ENCODE measurements at places on chromosomes 2 and 18.
A peak's percentile ranks its signal among the peaks of the same experiment; 100 is the strongest.

DNA sequence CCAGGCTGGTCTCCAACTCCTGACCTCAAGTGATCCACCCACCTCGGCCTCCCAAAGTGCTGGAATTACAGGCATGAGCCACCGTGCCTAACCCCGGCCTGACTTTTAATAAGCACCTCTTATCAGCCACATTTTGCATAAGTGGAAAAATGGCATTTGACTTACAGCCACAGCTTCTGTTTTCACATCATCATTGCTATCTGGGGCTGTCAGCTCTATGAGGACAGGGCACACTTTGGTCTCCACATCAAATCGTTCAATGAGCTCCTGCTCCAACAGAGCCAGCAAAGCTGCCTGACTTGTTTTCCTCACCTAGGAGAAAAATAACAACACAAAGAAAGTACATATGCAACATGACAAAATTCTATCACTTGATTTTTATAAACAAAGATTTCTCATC is 26.4 kb downstream of the PPP4R1 start:
- no peak for DNase-seq

GRCh38 chr2:70425682-70426301 is 123.9 kb upstream of the FAM136A start:
- no peak for DNase-seq

- DNase-seq = no peak
Observed at GRCh38 chr2:27143285-27143684, 4.1 kb upstream of the PRR30 start.

- no peak for DNase-seq
Observed at GRCh38 chr2:237862528-237862895, 3.1 kb downstream of the RAMP1 start.

DNA sequence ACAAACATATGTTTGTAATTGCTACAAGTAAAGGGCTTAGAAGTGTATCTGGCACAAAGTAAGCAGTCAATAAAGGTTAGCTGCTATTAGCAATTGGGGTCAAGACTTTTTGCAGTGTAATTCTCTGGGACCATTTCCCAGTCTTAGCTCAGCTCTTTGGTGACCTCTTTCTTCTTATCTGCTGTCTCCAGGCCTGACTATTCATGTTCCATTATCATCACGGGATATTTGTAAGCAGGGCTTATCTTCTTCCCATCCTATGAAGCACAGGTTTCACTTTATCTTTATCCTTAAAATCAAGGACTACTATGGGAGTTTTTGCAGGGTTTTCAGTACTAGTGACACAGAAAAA is 131.7 kb downstream of the DOCK10 start:
- DNase-seq = no peak

GRCh38 chr2:152618193-152618564 is 99.1 kb downstream of the PRPF40A start:
- DNase-seq = no peak

- DNase-seq = no peak
Observed at GRCh38 chr2:103773884-103774283, 1012.1 kb downstream of the TMEM182 start.

DNA sequence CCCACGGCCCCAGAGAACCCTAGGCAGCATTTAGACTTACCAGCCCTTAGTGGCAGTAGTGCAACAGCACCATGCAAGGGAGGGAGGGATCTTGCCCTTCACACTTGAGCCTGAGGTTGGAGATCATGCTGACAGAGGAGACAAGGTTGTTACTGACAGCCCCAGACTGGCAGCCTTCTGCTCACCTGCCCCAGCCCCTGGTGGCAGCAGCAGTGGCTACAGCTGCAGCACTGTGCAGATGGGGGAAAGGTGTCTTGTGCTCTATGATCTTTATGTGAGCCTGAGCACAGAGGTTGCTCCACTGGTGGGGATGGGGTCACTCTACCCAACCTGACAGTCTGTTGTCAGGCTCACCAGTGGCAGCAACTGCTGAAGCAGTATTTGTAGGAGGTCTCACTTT is 501.2 kb upstream of the LRRTM4 start:
- no peak for DNase-seq

DNA sequence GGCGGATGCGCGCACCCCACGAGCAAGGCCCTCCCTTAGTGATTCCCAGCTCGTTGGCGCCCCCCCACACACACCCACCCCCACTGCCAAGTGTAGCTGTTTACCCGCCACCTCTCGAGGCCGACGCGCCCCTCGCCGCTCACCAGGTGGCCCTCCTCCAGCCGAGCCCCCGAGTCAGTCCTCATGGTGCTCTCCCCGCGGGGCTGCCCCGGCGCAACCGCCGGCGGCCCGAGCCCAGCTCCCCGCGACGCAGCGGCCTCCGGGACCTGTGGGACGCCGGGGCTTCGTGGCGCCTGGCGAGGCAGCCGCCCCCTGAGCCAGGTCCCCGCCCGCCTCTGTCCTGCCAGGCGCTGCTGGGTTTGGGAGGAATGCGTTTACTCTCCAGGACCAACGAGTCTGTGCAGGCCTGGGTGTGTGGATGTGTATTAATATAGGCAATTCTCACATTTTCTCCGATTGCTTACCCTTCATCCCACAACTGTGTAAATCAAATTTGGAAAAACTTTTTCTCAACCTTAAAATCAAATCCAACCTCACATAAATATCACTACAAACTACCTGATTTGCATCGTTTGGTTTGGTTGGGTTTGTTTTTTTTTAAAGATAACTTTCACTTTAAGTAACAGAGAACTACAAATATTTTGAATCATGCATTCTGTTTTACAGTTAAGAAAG is at the start of gene TMEM237:
TMEM237 (minus strand) TSS at position 288 of the 675 bp plus-strand sequence; CDS start at position 185, 103 bp downstream.
- DNase-seq = peak; percentile 41

- DNase-seq = peak; percentile 9
Observed at GRCh38 chr2:63888490-63889402, 47.0 kb downstream of the UGP2 start.

DNA sequence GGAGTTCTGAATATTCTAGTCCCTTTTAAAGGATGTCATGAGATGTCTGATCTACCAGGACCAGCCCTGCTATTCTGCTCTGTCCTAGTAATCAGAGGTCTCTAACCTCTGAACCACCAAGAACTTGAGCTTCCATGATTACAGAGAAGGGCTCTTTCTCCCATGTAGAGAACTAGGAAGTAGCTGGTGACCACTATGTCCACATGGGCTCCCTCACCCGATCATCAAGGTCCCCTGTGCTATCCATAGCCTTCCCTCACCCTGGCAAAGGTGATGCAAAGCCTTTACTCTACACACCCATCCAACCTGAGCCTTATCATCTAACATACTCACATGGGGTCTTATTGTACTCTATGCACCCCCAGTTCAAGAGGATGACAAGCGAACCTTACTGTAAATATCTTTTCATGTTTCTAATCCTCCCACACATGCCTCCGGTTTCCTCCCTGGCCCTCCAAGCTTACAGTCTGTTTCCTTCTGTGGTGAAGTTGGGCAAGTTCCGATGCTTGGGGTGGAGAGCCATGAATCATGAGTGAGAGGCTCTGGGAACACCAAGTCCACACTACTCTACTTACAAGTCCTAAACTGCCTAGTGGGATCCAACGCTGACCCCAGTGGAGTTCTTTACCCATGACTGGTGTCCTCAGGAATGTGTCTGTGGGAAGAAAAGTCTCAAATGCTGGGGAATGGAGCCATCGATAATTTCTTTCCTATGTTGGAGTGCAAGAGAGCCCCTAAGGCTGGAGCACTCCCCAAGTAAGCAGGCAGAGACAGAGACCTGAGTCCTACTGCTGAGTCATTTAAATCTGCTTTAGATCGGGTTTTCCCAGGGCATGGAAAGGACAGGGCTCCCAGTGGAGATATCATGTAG is 73.3 kb upstream of the KLF7 start:
- peak; percentile 15 for DNase-seq

GRCh38 chr2:49255409-49255971 is 101.2 kb upstream of the FSHR start:
- no peak for DNase-seq

GRCh38 chr2:138132108-138132507 is 167.8 kb downstream of the HNMT start:
- DNase-seq = no peak

DNA sequence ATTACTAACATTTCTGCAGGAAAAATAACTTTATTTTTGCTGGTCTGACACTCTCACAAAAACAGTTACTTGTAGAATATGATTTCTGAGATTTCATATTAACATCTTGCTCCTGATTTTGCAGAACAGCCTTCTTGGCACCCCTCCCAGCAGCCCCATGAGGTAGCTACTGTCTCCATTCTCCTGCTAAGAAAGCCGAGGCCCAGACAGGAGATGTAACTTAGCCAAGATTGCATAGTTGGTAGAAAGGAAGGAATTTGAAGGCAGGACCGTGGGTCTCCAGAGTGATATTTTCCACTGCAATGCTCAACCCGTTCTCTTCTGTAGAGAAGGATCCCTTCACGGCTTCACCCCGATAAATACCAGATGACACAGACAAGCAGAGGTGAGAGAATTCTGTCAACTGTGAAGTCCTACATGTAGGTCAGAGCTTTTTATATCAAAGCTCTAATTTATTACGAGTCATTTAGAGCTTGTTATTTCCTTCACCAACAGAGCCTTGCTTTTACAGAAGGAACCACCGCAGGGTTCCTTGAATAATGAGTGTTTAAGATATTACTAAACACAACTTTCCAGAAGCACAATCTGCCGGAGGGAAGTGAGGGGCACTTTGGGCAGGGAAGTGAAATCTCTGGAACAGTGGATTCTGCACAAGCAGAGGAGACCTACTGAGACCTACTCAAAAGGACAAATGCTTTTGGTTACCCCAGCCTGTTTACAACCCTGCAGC is 48.0 kb upstream of the MYCN start:
- no peak for DNase-seq

DNA sequence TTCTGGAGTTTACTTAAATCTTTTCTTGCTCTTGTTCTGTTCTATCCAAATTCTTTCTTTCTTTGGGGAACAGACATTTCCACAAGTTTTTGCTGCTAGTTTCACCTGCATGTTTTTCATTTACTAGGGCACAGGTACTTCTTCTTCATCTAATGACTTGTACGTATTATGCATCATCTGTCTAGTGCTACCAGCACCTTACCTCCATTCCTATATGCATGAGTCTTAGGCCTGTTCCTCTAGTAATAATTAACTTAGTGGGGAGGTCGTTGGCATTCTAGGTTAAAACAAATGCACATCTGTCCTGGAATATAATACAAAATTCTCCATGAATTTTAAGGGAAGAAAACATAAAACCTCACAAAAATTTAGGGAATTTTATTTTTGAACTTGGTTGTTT is 164.5 kb upstream of the STON1 start:
- no peak for DNase-seq

GRCh38 chr18:79515944-79516351 is 120.2 kb downstream of the NFATC1 start:
- DNase-seq = no peak

DNA sequence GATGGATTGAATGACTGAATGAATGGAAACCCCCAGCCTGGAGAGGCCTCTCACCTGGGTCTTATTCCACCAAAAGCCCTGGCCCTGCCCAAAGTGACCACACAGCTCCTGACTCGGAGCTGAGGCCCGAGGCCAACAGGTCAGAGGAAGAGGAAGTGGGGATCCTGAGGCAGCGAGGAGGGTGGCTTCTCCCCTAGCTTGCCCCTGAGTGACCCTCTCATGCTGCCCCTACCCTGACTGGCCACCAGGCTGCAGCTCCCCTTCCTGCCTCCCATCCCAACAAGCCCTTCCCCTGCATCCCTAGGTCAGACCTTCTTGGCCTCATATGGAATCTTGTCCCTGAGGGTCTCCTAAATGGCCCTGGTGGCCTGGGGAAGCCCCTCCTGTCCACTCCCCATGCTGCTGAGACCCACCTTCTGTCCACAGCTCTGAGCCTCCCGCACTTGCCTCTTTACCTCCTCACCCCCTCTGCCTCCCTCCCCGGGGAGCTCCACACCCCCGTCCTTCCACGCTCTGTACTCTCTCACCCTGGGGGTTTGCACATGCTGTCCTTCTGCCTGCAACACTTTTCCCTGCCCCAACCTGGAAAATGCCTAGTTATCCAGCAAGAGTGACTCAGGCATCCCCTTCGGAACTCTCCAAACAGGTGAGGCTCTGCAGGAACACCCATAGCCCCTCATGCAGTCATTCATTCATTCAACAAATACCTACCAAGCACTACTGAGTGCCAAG is 134.8 kb upstream of the HDAC4 start:
- no peak for DNase-seq

DNA sequence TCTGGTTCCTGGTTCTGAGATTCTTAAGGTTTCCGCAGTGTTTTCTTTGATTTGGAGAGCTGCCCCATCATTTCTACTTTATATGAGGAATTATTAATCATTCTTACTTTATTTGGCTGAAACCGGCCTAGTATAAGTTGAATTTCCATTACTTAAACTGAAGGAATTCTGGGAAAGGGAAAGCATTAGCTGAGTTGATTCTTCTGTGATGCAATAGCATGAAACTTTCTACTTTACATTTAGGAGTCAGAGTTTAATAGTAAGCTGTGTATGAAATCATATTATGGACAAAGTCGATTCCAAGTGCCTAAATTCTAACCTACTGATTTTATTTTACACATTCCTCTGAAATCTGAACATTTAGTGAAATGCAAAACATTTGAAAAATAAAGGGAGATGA is 1269.7 kb upstream of the ZEB2 start:
- DNase-seq = no peak

DNA sequence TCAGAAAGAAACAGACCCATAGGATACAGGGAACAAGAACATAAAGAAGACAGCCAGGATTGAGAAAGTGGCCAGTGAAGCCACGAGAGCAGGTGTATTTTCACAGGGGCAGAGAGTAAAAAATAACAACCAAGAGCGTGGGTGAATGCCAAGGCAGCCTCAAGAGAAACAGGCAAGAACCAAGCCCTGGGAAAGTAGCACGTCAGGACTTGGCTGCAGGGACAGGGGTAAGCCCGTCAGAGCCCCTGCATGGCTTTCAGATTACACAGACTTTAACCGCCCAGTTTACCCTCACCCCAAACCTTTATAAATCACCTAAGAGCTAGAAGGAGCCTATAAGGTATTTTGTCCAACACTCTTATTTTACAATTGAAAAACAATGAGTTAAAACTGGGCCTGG is 43.7 kb downstream of the ARL4C start:
- no peak for DNase-seq

- DNase-seq = no peak
Observed at GRCh38 chr2:142574388-142574787, 303.1 kb upstream of the KYNU start.

GRCh38 chr2:20755132-20755800 is 67.6 kb downstream of the LDAH start:
- DNase-seq = no peak

DNA sequence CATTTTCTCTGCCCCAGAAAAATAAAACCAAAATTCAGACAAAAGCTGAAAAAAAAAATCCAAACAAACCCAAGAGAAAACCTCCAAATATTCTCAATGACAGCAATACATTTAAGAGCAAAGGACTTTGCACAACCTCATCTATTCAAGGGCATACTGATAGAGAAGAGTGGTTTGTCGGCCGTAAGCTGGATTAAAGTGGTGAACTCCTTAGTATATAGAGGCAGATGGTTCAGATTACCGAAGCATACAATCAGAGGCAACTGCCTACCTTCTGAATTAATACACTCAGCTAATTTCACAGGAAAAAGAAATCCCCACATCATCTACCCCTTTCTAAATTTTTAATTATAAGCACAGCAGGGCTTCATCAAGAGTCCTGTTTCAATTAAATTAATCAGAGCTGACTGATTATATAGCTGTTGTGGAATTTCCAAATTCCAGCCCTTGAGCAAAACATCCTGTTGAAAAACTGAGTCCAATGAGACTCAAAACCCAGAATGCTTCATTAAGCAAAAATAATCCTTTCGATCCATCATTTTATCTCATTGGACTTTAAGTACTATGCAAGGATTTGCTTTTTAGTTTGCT is at the start of gene CPLX4:
CPLX4 (minus strand) TSS at position 190 of the 591 bp plus-strand sequence; CDS start at position 3, 187 bp downstream.
- DNase-seq = no peak

- DNase-seq = no peak
Observed at GRCh38 chr2:38033646-38034045, 42.3 kb downstream of the CYP1B1 start.

Data from stimulated activated CD4-positive, alpha-beta T cell treated with anti-CD3 and anti-CD28 coated beads, Interleukin-2, amount 100 ng/mL, for 4 hours (primary cell).